Stimulated activated CD8-positive, alpha-beta memory T cell treated with anti-CD3 and anti-CD28 coated beads, Interleukin-4, amount 100 ng/mL, for 1 hour (primary cell): ENCODE measurements at places on chromosomes 16 and 17.

GRCh38 chr17:67671493-67671892 lies 46.2 kb upstream of the NOL11 start:
- no peak for DNase-seq

- no peak for DNase-seq
Observed at GRCh38 chr17:39648616-39649366, 11.8 kb downstream of the STARD3 start.

DNA sequence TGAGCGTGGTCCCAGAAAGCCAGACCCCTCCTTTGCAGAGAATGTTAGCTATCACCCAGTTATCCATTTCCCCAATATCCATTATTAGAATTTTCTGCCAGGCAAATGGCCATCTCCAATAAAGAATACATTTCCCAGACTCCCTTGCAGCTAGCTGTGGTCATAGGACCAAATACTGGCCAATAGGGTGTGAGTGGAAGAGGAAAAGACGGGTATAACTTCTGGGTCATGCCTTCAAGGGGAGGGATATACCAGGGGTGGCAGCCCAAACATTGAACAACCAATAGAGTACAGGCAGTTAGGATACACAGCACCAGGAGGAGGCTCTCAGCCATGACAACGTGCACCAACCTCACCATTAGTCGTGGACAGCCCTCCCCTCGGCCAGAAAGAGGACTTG lies 26.1 kb upstream of the FOXF1 start:
- DNase-seq, result no peak

GRCh38 chr17:57459286-57459915 lies 203.1 kb downstream of the MSI2 start:
- DNase-seq, result no peak
